CD4-positive, alpha-beta T cell treated with Interleukin-15 for 4 hours (primary cell): ENCODE measurements at places on chromosomes 2 and 18.

- no peak for DNase-seq
These were observed 26.8 kb upstream of the PNPT1 start for GRCh38 chr2:55720417-55720816.

GRCh38 chr18:12305930-12306629 is 2.0 kb upstream of the TUBB6 start:
- no peak for DNase-seq

GRCh38 chr18:58856881-58857280 is 7.8 kb upstream of the ZNF532 start:
- no peak for DNase-seq

- no peak for DNase-seq
These were observed 137.0 kb upstream of the CTNNA2 start for GRCh38 chr2:79375817-79376216.

DNA sequence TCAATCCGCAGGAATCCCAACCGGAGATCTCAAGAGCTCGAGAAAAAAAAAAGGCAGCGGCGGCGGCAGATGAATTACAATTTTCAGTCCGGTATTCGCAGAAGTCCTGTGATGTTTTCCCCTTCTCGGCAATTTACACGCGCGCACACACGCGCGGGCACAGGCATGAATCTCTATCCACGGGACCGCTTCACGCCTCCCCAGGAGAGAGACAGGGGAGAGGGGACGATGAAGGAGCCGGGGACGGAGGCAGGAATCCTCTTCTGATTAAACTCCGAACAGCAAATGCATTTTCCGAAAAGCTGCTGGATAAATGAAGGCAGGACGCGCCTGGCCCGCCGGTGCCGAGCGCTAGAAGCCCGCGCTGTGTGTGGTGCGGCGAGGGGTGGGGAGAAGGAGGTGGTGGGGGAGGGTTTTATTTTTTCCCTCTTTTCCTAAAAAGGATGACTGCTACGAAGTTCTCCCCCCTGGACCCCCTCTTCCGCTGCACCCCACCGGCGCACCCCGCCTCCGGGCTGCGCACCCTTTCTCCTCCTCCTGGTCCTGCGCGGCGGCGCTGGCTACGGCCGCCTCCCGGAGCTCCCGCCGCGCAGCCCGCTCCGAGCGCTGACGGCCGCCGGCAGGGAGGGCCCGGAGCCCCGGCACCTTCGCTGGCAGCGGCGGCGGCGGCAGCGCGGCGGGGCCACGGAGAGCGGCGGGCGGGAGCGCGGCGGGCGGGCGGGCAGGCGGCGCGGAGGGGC is at the start of gene BCL2:
TSS of gene BCL2 (minus strand) at position 387 of the 740 bp plus-strand sequence.
- DNase-seq, result peak; percentile 47

DNA sequence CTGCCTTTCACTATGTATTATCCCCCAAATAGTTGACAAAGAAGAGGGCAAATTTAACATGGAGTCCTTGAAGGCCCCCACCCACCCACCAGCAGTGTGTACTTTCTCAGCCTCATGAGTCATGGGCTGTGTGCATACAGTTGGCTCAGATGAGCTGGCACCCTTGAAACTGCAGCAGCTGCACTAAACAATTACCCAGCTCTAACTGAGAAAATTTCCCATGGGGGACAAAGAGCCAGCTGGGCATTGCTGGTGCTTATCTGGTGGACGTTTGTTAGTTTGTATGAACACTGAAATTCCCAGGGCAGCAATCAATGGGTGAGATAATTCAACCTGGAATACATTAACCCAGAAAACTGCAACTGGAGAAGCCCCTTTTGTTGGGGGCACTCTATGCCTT is 131.7 kb downstream of the GCA start:
- no peak for DNase-seq

- DNase-seq, result no peak
These were observed 225.1 kb upstream of the FSHR start for GRCh38 chr2:49379406-49379805.

DNA sequence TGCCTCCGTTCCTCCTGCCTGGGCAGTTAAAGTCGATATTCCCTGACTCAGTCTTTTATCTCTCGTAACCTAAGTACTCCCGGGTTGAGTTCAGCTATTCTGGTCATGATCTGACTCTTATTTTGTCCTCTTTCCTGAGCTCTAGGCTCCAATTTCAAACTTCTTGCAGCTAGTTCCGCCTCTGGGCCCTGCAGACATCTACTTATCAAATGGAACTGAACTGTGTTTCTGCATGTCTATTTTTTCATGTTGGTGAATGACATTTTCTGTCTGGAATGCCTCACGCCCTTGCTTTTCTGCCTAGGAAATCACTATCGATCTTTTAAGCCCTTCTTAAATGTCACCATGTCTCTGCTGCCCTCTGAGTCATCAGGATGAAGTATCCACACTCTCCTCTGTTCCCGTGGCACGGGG is 101.5 kb downstream of the VAPA start:
- no peak for DNase-seq

- no peak for DNase-seq
These were observed 189.5 kb downstream of the CTIF start for GRCh38 chr18:48728204-48728833.

GRCh38 chr2:203707530-203707929 is 1.1 kb downstream of the CD28 start:
- no peak for DNase-seq

- no peak for DNase-seq
These were observed 1.9 kb downstream of the SEMA4C start for GRCh38 chr2:96867756-96868554.

DNA sequence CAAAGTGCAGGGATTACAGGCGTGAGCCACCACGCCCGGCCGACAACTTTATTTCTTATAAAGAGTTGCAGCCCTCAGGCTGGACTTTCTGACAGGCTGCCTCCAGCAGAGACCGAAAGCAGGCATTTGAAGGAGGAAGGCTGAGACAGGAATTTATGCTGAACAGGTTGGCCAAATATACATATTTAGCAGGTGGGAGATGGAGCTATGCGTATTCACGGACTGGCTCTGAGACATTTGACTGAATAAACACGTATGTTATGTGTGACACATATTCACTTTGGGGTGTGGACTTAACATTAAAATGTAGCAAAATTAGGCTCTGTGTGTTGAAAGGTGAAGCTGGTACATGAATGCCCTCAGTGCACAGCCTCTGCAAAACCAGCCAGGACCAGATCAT is 65.9 kb downstream of the SNTG2 start:
- no peak for DNase-seq

DNA sequence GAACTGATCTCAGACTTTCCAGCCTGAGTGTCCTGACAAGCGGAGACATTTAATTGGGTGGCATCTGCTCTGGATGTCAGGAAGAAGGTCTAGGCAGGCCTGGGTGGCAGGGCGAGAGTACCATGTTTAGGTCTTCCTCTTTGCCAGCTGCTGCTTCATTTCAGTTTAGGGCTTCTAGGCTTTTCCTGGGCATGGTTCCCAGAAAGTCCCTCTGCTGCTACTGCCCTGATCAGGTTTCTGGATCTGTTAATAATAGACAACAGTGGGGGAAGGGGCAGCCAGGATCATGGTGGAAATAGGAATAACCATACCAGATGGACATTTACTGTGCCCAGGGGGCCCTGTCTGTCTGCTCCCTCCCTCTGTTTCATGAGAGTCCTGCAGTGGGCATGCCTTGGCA is 2.3 kb upstream of the PLCD4 start:
- no peak for DNase-seq

GRCh38 chr18:42264497-42264896 is 309.5 kb downstream of the PIK3C3 start:
- DNase-seq, result no peak

DNA sequence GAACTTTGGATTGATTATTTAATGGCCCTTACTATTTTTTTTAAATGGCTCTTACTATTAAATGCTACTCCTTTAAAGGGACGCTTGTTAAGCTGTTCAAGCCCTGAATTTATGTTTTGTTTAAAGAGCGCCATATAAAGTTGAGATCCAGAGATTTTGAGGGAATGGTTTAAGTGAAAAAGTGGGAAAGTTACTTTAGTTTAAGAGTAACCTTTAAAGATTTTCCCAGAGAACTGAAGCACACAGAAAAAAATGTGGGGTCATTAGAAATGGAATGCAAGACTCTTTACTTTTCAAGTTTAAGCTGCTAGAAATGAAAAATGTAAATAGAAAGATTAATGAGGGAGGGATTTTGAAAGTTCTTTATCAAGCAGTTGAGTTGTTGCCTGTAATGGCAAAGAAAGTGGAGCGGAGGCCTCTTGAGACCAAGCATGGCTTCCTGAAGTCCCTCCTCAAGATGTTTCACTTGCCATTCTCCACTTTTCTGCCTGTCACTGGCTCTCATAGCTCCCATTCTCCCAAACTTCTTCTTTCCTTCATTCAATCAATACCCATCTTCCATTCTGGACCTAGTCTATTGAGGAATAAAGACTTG is 93.2 kb downstream of the KCNS3 start:
- DNase-seq, result no peak

- no peak for DNase-seq
These were observed 356.0 kb upstream of the GALNT5 start for GRCh38 chr2:156901373-156902031.

DNA sequence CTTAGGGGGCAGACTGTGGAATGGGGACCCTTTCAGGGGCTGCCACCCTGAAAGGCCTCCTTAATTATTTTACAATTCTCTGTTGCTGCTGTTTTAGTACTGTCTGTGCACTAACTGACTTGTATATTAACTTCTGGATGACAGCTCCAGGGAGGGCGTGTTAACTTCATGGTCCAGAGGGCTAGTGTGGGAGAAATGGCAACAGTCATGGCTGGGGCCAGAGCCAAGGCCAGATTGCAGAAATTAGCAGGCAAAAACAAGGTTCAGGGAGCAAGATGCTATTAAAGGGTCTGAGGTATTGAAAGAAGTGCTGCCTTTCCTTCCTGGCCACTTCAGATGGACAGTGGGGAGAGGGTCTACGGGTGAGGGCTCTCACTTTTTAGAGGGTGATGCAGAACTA is 9.1 kb downstream of the WIPF1 start:
- DNase-seq, result no peak

DNA sequence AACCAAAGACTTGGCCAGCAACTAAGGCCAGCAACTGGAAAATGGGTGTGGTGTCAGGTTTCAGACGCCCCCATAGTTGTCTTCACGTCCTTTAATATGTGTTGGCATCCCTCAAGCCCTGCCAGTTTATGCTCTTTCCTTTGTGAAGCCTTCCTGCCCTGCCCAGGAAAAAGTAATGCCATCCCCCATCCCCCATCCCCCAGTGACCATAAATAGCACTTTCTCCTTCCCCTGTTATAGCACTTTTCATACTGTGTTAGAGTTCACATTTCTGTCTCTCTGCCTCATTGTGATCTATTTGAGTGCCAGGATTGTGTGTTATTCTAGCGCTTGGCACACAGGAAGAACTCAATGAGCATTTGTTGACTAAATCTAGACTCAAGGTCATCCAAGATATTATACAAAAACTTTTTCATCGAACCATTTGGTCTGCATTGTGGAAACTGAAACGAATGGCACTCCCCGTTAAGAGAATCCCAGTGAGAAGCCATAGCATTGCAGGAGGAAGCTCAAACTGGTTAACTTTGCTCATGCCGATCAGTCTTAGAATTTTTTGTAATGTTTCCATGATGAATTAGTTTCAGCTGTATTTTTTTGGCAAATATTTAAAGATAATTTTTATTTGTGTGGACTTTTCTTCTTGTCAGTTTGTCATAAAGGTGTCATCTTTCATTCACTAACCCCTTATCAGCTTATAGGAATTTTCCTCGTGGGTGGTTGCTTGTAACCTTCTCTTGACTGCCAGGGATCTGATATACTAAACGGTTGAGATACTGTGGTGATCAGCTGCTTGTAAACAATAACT is 15.7 kb downstream of the CRIM1 start:
- DNase-seq, result no peak

DNA sequence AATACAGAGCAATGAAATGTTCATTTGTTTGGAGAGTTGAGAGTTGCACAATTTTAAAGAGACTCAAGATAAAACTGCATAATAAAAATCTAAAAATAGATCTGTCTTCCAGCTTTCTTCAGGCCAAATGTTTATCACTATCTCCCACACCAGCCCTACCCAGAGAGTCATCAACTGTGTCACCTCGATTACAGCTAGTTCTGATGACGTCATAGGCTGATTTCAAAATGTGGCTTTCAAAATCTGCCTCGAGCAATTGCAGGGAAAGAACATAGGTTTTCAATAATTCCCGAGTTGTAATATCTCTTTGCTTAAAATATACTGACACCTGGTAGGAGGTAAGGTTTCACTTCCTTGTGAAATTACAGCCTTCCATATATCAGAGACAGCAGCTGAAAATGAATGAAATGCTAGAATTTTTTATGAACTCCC is 677.6 kb upstream of the ID2 start:
- no peak for DNase-seq

GRCh38 chr2:199928626-199929025 is 17.5 kb downstream of the C2orf69 start:
- no peak for DNase-seq

GRCh38 chr2:42802150-42802549 is 9.8 kb upstream of the HAAO start:
- no peak for DNase-seq

DNA sequence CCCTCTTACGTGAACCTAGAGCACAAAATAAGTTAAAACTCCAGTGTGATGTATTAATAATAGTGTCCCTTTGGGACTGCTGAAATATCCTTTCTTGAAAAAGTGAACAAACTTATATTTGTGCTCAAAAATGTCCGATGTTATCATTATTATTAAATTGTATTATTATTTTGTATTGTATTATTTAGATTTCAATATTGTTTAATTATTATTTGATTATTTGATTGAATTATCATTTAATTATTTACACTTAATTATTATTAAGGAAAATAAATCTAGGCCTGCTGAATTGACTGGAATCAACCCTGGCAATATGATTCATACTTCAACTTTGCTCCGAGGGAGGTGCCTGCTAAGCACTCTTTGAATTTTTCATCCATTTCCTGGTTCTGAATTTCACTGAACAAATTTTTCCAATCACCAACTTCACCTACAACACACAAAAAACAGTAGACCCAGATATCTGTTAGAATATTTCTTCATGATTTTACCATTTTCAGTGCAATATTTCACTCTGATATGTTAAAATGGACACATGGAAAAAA is 10.9 kb upstream of the EIF2AK2 start:
- DNase-seq, result no peak

GRCh38 chr2:46187112-46187618 is 110.0 kb upstream of the EPAS1 start:
- DNase-seq, result no peak

GRCh38 chr18:48817021-48817461 is 133.7 kb downstream of the SMAD7 start:
- no peak for DNase-seq

DNA sequence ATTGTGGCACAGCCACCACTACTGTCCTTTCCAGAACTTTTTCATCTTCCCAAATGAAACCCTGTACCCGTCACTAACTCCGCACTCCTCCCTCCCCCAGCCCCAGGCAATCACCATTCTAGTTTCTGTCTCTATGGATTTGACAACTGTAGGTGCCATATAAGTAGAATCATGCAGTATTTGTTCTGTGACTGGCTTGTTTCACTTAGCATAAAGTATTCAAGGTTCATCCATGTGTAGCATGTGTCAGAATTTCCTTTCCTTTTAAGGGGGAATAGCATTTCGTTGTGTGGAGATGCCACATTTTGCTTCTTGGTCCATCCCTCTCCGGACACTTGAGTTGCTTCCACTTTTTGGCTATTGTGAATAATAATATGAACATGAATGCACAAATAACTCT is 842 bp upstream of the CKAP2L start:
- no peak for DNase-seq
